ENCODE measurements at places on chromosomes 7 and 10.

GRCh38 chr7:133851411-133851810, 275.7 kb upstream of the LRGUK start:
- DNase-seq: no peak

GRCh38 chr10:101111547-101111946, 19.6 kb upstream of the TLX1 start:
- DNase-seq: no peak

- DNase-seq: peak; percentile 86
Observed at GRCh38 chr7:64876792-64877713, 26.0 kb upstream of the ZNF273 start.

- no peak for DNase-seq
Observed at GRCh38 chr7:97014145-97014750, 8.9 kb downstream of the DLX6 start.

GRCh38 chr10:102399217-102400021, 3.9 kb downstream of the NFKB2 start:
- peak; percentile 90 for DNase-seq

DNA sequence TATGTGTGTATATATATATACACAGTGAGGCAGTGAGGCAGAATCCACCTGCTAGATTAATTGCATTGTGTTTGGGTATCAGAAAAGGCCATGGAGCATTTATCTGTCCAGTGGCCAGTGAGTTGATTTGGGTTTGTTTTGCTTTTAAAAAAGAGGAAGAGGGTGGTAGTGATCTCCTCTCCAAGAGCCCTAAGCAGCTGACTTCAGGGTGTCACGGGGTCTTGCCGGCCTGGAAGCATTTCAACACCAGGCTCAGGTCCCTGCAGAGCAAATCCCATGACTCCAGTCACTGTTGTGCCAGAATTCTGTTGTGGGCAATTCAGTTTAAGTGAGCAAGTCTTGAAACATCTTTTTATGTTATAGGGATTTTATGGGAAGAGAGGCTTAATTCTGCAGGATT, 30.6 kb upstream of the GPNMB start:
- DNase-seq: peak; percentile 55

DNA sequence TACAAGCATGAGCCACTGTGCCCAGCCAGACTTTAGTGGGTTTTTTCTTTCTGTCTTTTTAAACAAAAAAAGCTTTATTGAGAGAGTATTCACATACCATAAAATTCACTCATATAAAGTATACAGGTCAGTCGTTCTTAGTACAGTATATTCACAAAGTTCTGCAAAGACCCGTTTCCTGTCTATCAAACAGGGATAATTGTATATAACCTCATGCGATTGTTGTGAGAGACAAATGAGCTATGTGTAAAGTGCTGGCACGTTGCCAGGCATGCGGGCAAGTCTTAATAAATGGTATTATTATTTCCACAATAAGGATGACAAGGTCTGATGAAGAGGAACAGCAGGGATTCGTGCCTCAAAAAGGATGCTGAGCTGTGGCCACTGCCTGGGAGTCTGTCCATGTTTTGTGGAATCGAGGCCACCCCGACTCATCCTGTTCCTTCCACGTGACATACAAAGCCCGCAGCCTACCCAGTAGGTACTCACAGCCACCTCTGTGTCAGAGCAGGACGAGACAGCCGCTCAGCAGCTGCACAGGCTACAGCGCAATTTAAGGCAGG, 51.6 kb downstream of the SMKR1 start:
- no peak for DNase-seq

- DNase-seq: no peak
Observed at GRCh38 chr10:51269821-51270220, 195.5 kb downstream of the PRKG1 start.

DNA sequence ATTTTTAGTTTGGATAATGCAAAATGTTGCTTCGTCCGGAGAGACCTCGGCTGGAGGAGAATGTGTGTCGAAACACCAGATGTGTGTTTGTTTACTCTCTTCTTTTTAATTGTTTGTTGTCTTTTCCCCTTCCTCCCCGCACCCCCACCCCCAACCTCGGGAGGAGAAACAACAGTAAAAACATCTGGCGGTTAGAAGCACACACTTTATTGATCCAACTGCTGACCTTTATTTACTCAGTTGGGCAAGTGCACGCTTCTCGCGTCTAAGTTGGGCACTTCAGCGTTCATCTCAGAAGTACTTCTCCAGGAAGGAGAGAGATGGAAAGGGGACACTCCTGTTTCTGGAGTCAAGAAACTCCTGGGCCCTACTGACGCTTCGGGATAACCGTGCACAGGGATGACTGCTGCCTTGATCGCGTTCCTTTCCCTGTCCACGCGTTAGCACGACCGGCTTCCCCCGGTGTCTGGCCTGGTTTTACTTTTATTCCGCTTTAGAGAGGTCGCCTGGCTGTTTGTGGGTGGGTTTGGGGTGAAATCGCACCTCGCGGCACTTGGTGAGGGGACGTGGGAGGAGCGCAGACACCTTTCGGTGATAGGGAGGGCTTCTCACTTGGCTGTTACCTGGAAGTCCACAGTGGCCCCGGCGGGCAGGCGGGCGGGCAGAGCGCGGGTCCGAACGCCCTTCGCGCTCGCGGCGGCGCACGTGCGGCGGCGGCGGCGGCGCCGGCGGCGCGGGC, 168.3 kb upstream of the PPP1R3A start:
- DNase-seq: no peak

- DNase-seq: no peak
Observed at GRCh38 chr10:49099046-49099445, 16.3 kb downstream of the VSTM4 start.

GRCh38 chr7:47049234-47049774, 532.6 kb downstream of the TNS3 start:
- DNase-seq: no peak

DNA sequence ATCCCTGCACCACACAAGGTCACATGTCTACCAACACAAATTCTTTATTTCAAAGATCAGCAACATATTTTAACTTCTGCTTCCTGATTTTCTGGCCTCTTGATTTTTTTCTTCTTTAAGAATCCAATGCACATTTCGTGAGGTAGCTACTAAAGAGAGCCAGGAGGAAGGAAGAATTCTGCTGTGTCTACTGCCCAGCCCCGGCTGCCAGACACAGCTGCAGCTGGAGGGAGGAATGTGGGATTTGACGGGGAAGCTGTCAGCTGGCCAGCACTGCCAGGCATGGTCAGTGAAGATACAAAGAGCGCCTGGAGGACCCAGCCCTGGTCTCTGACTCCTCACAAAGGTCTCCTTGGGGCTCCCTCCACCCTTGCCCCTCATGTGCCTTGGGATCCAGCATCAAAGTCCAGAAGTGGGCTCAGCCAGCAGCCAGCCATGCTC, 6.9 kb upstream of the AOC1 start:
- peak; percentile 64 for DNase-seq

DNA sequence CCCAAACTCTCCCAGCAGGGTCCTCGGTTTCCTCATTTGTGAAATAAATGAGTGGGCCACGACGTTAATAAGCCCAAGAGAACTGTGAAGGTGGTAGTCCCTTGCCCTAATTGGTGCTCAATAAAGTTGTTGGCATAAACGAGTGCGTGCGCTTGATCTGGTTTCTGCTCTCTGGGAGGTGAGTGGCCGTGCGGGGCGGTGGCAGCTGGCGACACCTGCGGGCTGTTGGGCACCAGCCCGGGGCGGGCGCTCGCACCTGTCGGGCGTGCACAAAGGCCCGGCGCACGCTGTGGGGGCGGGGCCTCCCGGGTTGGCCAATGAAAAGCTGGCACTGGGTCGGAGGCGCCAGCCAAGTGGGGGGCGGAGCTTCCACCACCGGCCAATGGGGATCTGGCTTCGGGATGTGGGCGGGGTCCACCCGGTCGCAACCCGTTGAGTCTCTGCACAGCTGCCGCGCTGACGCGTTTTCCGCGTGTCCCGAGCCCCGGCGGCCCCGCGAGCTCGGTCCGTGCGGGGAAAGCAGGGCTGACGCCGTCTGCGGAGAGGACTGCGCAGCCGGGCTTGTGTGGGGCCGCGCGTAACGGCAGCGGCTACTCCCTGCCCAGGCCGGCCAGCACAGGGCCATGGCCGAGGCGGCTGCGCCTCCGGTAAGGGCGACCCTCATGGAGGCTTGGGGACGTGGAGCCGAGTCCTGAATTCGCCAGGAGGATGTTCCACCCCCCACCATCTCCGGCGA, 23.0 kb downstream of the ZNF783 start:
- peak; percentile 96 for DNase-seq

DNA sequence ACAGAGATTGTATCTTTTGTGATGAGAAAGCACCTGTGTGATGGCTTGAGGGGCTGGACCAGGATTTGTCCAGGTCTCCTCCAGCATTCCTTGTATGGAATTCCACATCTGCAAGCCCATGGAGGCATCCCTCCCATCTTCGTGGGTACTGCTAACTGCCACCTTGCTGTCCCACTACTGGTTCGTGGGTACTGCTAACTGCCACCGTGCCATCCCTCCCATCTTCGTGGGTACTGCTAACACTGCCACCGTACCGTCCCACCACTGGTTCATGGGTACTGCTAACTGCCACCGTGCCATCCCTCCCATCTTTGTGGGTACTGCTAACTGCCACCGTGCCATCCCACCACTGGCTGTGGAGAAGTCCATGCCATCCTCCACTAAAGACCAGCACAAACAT, 111.7 kb downstream of the LARP4B start:
- DNase-seq: no peak

- peak; percentile 63 for DNase-seq
Observed at GRCh38 chr7:36283711-36284130, 105.9 kb upstream of the ANLN start.

GRCh38 chr7:82430500-82431465, 12.8 kb downstream of the CACNA2D1 start:
- DNase-seq: no peak

GRCh38 chr7:87876869-87877234, 559 bp downstream of the DBF4 start:
- DNase-seq: peak; percentile 76

GRCh38 chr7:8056439-8056838, 87.8 kb downstream of the GLCCI1 start:
- no peak for DNase-seq

GRCh38 chr7:148403466-148403993, 187.0 kb upstream of the C7orf33 start:
- DNase-seq: no peak

DNA sequence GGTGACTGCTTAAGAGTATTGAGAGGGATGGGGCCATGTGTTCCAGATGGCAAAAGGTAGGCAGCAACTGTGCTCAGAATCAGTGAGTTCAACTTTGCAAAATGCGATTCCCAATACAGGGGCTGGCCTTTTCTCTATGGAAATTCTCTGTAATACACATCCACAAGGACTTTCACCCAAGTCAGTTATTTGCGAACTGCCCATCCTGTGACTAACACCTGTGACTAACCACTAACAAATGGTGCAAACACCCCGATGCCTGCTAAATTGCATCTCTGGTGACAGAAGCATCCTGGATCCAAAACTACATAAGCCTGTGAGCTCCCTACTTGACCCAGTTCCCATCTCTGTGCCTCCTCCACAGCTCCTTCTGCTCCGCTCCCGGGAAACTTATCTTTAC, 9.0 kb upstream of the CUZD1 start:
- no peak for DNase-seq

- no peak for DNase-seq
Observed at GRCh38 chr10:129462257-129462795, 4.7 kb upstream of the MGMT start.

DNA sequence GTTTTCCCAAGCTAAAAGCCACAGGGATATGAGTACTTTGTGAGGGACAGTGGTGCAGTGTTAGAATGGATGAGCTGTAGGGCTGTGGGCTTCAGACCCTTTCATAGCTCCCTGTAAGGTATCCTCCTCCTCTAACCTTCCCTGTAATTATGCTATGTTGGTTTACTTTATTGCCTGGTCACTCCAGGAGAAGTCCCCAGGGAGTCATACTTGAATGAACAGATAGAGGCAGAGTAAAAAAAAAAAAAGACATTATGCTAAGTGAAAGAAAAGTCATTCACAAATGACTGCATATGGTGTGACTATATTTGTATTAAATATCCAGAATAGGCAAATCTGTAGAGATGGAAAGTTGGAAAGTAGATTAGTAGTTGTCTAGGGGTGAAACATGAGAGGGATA, 434.4 kb downstream of the AUTS2 start:
- DNase-seq: no peak

DNA sequence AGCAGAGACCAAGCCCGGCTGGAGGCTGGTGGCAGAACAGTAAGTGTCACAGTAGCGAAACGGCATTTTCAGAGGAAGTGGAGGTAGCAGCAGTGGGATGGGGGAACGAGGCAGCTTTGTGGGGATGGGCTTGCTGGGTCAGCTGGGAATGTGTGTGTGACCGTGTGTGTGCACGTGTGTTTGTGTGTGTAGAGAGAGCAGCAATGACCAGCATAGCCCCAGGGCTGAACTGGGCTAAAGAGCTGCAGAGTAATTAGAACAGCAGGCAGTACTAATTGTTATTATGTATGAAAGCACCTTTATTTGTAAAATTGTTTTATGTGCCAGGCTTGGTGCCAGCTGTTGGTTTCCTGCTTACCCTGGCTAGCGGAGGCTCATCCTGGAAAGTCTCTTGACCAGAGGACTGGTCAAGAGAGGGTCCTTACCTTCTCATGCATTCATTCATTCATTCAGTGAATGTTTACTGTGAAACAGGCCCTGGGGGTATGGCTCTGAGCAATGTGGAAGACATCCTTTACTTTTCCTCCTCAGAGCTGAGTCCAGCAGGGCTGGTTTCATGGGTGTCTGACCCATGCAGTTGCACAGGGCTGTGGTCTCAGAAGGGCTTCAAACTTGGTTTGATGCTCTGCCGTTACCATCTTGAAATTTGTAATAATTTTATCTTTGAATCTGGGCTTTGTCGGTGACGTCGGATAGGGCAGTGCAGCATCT, 184.6 kb downstream of the SEC23IP start:
- DNase-seq: no peak

DNA sequence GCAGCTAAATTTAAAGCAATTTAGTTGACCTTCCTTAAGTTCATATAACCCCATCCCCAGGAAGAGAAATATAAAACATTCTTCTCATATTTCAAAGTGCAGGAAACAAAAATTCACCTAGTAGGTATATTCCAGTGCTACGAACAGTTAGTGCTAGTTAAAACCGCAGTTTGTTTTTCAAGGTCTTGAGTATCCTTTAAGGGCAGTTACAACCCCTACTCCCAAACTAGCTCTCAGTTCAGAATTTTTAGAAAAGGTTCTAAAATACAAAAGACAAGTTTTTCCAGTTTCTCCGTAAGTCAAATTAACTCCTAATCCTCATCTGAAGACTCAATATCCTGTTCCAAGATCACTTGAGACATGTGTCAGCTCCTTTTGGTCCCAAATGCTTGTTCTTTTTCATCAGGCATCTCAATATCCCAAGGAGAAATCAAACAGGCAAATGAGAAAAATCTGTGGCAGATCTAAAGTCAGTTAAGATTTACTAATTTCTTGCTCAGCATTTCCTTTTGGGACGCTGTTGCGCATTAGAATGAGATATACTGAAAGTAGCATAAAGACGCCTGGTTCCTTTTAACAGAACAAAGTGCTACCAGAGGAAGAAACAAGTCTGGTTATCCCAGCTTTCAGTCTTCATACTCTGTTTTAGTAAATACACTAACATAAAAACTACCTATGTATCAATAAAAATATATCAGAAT, 51.8 kb downstream of the ARHGAP12 start:
- no peak for DNase-seq

GRCh38 chr10:129900825-129901224, 63.2 kb downstream of the EBF3 start:
- DNase-seq: no peak

Measured in head of caudate nucleus (tissue), 42 donors.